CD4-positive, alpha-beta T cell treated with Interleukin-6 at 100 ng/mL for 8 hours (primary cell): ENCODE measurements at places on chromosomes 3 and 15.

- DNase-seq = no peak
Measured at GRCh38 chr3:130901463-130902204, 7.8 kb downstream of the ATP2C1 start.

DNA sequence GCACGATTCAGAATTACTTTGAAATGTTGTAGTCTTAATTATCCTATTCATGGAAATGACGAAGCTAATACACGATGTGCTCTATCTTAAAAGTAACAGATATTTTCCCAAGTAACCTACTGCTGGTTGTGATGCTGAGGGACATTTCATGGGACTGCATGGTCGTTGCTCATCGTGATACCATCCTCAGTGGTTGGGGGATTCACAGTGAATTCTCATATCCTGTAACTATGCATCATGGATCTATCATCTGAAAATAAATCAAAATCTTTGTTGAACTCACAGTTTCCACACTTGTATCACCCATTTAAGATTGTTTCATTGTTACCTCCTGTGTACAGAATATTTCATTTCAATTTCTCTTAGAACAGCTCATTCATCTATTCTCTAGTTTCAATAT is 84.7 kb downstream of the OPA1 start:
- DNase-seq = no peak

DNA sequence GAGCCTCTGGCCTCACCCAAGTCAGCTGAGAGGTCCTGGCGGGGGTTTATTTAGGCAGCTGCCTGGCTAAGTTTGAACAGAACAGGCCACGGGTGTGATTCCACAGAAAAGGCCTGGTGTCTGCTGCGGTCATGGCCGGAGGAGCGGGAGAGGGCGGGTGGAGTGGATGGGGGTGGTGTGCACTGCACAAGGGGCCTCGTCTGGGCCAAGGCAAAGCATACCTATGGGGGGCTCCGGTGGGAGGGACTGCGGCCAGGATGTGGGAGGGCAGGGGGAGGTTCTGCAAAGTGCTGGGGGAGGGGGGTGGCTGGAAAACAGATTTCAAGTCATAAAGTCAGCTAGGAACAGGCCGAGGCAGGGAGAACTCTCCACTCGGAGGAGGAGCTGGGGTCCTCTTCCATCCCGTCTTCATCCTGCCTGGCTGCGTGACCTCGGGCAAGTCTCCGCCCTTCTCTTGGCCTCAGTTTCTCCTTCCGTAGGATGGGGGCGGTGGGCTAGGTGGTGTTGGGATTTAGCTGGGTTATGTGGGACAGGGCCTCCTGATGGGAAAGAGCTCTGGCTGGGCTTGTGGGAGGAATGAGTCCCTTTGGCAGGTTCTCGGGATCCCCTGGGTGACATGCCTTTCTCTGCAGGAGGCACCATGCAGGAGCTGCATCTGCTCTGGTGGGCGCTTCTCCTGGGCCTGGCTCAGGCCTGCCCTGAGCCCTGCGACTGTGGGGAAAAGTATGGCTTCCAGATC is 878 bp downstream of the ISLR start:
- DNase-seq = no peak

GRCh38 chr15:40054605-40054854 is 15.5 kb upstream of the SRP14 start:
- DNase-seq = no peak

- no peak for DNase-seq
Measured at GRCh38 chr3:194300936-194301335, 50.2 kb downstream of the CPN2 start.

DNA sequence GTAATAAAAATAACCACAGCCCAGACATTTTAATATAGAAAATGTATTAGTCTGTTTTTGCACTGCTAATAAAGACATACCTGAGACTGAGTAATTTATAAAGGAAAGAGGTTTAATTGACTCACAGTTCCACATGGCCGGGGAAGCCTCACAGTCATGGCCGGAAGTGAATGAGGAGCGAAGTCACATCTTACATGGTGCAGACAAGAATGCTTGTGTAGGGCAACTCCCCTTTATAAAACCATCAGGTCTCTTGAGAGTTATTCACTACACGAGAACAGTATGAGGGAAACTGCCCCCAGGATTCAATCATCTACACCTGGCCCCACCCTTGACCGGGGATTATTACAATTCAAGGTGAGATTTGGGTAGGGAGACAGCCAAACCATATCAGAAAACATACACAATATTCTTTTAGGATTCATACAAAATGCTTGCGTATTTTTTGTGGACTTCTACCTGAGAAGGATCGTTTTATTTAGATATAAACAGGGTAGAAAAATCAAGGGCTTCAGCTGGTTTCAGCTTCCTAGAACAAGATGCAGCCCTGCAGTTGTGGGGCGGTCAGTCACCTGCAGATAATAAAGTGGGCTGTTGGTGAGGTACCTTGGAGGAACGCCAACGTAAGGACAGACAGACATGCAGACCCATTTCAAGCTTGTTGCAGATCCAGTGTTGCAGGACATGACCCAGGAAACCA is 101.9 kb downstream of the TNIK start:
- DNase-seq = no peak

GRCh38 chr15:43489191-43489590 is 3.8 kb downstream of the TP53BP1 start:
- DNase-seq = no peak

- no peak for DNase-seq
Measured at GRCh38 chr3:196938124-196938523, 4.2 kb downstream of the NCBP2 start.

DNA sequence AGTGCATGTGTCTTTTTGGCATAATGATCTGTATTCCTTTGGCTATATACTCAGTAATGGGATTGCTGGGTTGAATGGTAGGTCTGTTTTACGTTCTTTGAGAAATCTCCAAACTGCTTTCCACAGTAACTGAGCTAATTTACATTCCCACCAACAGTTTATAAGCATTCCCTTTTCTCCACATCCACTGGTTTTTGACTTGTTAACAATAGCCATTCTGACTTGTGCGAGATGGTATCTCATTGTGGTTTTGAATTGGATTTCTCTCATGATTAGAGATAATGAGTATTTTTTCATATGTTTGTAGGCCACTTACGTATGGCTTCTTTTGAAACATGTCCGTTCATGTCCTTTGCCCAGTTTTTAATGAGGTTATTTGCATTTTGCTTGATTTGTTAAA is 117.7 kb downstream of the CHCHD4 start:
- no peak for DNase-seq

GRCh38 chr3:78178740-78179363 is 1139.0 kb downstream of the ROBO2 start:
- DNase-seq = no peak

DNA sequence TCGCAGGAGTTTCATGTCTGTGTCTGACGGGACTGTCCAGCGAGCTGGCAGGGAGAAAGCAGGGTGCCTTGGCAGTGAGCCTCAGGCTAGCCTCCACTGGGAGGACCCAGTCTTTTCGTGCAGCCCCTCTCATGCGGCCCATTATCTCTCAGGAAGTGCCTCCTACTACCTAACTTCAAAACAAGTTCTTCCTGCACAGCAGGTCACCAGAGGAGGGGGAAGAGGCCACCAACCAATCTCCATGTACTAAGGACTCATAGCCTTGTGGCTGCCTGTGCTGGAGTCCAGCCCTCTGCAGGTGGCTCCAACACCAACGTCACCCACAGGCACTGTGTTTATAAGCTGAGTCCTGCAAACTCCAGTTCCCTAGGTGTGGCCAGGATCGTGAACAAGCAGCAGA is 4.8 kb downstream of the VIPR1 start:
- peak; percentile 19 for DNase-seq

DNA sequence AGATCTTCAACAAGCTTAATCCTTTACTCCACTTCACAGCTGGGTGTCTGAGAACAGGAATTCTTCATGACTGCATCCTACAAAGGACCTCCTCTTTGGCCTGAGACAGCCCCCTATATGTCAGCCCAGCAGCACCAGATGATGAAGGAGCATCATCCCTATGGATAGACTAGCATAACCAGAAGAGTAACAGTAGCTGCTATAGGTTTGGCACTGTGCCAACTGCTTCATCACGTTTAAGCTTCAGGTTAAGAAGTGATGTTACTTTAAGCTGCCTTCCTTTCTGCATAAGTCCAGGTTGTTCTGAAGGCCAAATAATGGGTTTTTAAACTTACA is 50.6 kb downstream of the CMSS1 start:
- DNase-seq = no peak

GRCh38 chr3:78906245-78906644 is 861.6 kb downstream of the ROBO1 start:
- no peak for DNase-seq

- no peak for DNase-seq
Measured at GRCh38 chr15:59591356-59591755, 20.2 kb upstream of the GCNT3 start.

DNA sequence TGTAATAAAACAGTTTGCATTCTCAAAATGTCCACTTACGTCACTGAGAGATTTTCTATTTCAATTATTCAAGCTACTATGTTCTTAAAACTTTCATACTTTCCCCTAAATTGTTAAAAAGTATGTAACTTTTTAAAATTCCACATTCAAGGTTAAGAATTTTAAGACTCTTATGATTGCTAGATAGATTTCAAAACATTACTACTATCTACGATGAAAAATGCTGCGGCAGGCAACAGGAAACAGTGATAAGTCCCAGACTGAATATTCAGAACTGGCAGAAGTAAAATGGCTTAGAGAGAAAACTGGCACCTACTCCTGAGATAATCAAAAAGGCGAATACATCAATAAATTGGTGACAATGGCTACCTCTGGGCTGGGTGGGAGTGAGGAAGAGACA is 16.2 kb downstream of the ATP13A3 start:
- DNase-seq = no peak

GRCh38 chr15:74552773-74553441 is 11.9 kb downstream of the ARID3B start:
- no peak for DNase-seq

- no peak for DNase-seq
Measured at GRCh38 chr3:65824166-65824565, 214.6 kb downstream of the MAGI1 start.

DNA sequence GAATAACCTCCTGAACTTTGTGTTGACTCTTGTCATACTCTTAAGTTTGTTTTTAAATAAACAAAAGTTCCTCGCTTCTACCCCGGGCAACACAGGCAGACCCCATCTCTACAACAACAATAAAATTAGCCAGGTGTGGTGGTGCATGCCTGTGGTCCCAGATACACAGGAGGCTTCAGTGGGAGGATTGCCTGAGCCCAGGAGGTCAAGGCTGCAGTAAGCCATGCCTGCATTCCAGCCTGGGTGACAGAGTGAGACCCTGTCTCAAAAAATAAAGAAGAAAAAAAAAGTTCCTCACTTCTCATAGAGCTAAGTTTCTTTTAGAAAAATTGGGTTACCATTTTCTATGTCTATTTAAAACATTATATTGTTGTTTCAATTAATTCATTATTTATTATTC is 29.2 kb downstream of the HDGFL3 start:
- DNase-seq = no peak

GRCh38 chr3:186849374-186849975 is 7.0 kb downstream of the ADIPOQ start:
- peak; percentile 65 for DNase-seq

DNA sequence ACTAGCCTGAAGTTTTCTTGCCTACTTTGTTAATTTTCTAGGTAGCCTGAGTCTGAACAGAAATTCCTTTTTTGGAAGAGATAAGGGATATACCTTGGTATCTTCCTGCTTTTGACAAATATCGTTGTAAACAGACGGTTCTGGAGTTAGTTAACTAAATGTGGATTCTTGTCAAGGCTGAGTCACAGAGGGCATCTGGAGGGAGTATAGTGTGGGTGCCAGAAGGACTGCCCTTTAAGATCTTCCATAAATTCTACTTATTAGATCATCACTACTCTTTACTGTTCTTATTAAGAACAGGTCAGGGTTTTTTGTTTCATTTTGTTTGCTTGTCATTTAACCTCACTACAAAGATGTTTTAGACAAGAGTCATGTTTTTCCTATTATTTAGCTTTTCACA is 125.3 kb upstream of the SKOR1 start:
- DNase-seq = no peak

GRCh38 chr3:134235577-134236076 is 15.0 kb downstream of the RYK start:
- no peak for DNase-seq

- no peak for DNase-seq
Measured at GRCh38 chr3:35438101-35438500, 201.2 kb upstream of the ARPP21 start.

GRCh38 chr3:189119950-189120349 is 51.8 kb upstream of the TPRG1 start:
- no peak for DNase-seq

DNA sequence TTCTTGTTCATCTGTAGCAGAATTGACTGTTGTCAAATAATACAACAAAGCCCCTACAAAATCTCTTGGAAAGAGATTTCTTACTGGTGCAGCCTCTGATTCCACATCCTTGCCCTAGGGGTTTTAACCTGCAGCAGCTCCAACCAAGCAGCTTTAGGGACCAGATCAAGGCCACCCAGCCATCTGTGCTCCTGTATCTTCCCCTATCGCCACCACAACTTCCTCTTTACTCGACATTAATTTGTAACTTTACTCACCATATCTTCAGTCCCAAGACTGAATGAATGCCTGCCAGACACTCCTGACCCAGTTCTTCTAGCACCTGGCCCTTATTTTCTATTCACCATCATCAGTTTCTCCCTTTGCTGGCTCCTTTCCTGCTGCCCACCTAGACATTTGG is 156.6 kb upstream of the IL12A start:
- DNase-seq = no peak

DNA sequence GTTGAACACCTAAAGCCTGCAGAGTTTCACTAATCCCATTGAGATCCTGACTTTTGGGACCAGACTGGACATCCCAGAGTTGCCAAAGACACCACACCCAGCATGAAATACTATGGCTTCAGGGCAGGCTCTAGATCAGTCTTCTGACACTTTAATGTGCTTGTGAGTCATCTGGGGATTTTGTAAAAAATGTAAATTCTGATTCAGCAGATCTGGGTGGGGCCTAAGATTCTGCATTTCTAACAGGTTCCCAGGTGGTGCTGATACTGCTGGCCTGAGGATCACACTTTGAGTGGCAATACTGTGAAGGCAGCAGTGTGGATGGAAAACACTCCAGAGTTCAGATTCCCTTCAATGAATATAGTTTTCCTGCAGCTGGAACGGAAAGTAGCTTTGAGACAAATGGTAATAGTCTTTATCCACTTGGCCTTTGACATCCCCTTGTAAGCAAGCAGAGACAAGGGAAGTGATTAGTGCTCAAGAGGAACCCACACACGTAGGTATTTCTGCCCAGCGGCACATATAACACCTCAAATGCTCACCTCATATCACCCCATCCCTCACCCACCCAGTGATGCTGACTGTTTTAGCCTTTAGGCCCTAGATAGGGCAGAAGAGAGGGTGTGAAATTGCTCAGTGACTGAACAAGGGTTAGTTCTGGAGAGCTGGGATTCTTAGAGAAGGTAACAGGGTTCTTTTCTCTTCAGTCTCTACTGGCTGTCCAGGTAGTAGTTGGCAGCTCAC is 51.5 kb upstream of the GSK3B start:
- no peak for DNase-seq

- no peak for DNase-seq
Measured at GRCh38 chr3:55746808-55747413, 259.8 kb upstream of the WNT5A start.
